Spinal cord (tissue), 10 donors: ENCODE measurements at places on chromosomes 5 and 9. TPM values are rescaled to one million over a fixed set of nuclear protein-coding genes. Genes with fewer than 3 reads are reported as not detected.
A peak's percentile ranks its signal among the peaks of the same experiment; 100 is the strongest.

GRCh38 chr5:160044391-160044804 lies 35.5 kb downstream of the TTC1 start:
- peak; percentile 83 for DNase-seq

DNA sequence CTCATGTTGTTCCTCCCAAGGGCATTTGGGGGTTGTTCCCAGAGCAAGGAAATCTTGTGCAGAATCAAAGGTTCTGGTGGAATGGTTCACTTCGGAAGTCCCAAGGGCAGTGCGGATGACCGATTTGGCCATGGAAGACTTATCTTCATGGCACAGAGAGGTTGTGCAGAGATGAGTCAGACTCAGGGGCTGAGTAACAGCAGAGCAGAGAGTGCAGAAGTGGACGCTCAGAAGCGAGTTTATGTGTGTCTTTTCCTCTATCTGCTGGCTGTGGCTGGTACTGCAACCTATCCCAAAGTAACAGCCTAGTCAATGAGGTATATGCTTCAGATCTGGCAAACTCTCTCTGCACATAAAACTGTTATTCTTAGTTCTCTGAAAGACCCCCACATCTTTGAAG lies 118.1 kb downstream of the DPYSL3 start:
- DNase-seq: no peak

DNA sequence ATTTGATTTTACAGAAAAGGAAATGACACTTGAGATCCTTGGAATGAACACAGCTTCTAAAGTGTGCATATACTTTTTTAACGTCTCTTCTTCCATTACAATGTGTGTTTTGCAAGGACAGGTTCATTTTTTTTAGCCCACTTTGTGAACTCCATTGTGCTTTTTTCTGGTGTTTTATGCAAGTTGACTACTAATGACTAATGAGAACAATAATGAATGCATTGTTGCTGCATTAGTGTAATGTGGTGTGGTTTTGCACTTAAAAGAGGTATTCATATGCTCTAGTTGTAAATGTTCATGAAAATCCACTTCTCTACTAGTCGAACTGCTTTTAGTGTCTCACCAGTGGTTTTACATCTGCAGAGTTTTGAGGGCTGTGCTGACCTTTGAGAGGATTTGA lies 93.6 kb downstream of the UHRF2 start:
- DNase-seq: no peak

LPAR1 gene
- 158 TPM for total RNA-seq

- DNase-seq: no peak
These were observed 1.0 kb downstream of the FOCAD start for GRCh38 chr9:20684875-20685696.

GRCh38 chr5:77518304-77518703 lies 26.2 kb upstream of the WDR41 start:
- no peak for DNase-seq

GRCh38 chr5:158324236-158324635 lies 465.3 kb upstream of the CLINT1 start:
- no peak for DNase-seq

DNA sequence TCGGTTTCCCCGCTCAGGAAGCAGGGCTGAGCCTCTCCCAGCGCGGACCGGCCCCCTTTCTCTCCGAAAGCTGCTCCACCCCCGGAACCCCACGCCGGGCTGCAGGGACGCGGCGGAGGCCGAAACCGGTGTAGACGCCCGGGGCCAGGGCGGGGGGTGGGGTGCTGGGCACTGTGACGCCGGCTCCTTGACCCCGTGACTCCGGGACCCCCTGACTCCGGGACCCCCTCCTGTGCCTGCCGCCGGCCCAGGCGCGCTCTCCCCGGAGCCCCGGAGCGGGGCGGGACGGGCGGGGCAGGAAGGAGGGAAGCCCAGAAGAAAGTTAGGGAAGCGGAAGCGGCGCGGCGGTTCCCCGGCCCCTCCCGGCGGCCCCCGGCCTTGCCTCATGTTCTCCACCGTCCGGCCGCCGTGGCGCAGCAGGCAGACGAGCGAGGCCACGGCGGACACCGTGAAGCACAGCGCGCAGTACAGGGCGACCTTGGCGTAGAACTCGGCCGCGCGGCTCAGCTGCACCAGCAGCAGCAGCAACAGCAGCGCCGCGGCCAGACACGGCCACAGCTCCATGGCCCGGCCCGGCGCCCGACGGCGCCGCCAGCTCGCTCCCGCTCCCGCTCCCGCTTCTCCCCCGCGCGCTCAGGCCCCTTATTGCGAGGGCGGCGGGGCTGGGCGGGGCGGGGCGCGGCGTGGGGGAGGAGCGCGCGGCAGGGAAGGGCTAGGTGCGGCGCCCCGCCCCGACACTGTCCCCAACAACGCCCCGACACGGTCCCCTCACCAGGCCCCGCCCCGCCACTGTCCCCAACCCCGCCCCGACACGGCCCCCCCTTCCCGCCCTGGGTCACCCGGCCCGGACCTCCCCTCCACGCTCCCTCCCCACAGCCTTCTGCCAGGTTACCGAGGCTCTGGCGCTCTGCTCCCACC lies at the start of gene AGPAT2:
Gene AGPAT2 (minus strand): TSS at position 664 of the 918 bp plus-strand sequence. CDS start 100 bp downstream, at position 564.
- no peak for DNase-seq

DNA sequence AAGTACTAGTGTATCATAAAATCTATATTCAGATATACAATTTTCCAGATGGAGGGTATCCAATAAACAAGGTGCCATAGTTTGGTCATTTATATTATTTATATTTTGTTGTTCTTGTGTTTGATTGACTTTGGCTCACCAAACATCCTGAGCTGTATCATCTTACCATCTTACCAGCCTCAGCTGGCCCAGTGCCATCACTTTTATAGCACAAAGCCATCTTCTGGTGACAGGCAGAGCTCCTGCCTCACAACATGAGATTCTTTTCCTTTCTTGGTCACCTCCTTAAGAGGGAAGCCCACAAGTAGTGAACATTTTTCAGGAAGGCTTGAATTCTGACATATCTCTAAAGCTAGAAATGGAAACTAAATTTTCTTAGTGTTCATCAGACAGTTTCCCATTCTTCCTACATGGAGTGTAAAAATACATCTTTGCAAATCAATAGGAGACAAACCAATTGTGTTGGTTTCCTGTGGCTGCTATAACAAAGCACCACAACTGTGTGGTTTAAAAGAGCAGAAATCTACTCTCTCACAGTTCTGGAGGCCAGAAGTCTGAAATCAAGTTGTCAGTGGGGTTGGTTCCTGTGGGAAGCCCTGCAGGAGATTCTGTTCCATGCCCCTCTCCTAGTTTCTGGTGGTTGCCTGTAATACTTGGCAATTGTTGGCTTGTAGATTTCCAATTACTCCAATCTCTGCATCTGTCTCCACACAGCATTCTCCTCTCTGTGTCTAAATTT lies 341.8 kb downstream of the MAN2A1 start:
- DNase-seq: no peak

GPR150 gene
- 0.06 TPM for total RNA-seq

DNA sequence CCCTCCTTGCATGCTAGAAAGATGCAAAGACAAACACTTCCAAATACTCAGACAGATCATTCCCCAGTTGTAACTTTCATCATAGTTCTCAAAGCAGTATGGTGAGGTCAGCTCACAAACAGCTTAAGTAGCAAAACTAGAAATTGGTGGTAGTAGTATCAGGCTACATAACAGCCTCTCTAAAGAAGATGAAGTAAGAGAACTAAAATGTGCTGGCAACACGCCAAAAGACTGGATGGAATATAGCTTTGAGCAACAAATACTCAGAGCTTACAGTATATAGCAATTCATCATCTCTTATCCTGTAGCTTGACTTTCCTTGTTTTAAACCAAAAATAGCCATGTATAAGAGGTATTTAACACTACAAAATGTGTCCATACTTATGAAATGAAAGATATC lies 7.5 kb downstream of the PFDN1 start:
- peak; percentile 54 for DNase-seq

DNA sequence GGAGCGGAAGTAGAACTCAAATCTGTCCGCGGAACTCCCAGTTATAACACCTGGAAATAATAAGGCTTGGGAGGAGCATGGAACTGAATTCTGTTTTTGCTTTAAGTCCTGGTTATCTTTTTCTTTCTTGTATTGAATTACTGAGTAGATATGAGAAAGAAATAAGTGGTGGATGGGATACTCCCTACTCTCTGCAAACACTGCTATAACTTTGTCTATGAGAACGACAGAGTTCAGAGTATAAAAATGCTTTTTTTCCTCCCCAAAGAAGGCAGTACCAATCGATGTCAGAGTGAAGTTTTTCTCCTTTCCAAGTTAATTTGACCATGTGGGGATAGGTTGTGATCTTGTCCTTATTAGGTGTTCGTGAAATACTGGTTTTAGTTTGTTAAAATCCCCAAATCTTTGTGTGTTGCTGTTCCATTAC lies 1.2 kb downstream of the RIC1 start:
- DNase-seq: peak; percentile 52

GRCh38 chr5:133680830-133681565 lies 68.7 kb upstream of the FSTL4 start:
- DNase-seq: no peak

COL23A1 gene
- total RNA-seq: 8.7 TPM

- DNase-seq: no peak
These were observed 1.1 kb downstream of the CWC27 start for GRCh38 chr5:64769855-64770254.

DNA sequence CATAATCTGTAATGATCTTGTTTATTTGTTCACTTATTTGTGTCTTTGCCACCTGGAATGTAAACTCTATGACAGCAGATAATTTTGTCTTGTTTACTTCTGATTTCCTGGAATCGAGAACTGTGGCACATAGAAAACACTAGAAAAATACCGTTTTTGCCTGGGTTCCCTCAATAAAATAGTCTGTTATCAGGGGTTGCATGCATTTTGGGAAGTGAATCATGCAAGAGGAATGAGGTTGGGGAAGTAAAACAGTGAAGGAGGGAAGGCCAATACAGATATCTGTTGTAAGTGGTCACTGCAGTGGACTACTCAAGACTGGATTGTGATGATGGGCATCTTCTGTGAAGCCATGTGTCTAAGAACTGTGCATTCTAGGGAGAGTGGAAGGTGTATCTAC lies 45.2 kb upstream of the IL6ST start:
- DNase-seq: no peak

- peak; percentile 84 for DNase-seq
These were observed 6.0 kb upstream of the NIPBL start for GRCh38 chr5:36870399-36871040.

GRCh38 chr5:51559339-51559738 lies 176.1 kb downstream of the ISL1 start:
- no peak for DNase-seq

DNA sequence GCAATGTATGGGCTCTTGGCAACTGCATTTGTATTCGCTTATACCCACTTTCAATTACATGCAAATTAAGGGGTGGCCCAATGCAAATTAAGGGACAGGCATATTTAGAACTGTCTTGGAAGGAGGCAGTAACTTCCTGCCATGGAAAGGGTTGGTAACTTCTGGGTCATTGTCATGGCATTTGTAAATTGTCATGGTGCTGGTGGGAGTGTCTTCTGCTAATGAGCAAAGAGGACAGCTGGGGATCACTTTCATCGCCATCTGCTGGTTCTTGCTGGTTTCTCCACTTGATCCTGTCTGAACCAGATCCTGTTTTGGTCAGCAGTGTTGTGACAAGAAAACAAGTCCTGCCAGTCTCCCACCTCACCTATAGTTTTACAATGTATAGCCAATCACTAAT lies 23.3 kb upstream of the UGT3A2 start:
- no peak for DNase-seq

DNA sequence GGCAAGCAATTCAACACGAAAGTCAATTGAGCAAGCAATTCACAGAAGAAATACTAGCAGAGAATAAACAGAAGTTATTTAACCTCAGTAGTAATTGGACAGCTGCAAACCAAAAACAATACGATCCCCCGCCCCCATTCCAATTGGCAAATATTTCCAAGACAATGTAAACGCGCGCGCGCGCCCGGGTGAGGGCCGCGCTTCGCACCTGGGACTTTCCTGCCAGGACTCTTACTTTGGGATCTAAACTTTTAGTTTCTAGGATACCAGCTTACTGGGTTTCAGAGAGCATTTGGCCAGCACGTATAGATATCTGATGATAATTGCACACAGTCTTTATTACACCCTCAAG lies 8.6 kb downstream of the RUFY1 start:
- no peak for DNase-seq

FRMPD1 gene
- total RNA-seq: 2.7 TPM

ROPN1L gene
- total RNA-seq: 10.2 TPM
